GM13977 (cell line): ENCODE measurements at places on chromosomes 13 and 19.

GRCh38 chr19:17658666-17659065 is 29.5 kb downstream of the UNC13A start:
- DNase-seq: no peak

DNA sequence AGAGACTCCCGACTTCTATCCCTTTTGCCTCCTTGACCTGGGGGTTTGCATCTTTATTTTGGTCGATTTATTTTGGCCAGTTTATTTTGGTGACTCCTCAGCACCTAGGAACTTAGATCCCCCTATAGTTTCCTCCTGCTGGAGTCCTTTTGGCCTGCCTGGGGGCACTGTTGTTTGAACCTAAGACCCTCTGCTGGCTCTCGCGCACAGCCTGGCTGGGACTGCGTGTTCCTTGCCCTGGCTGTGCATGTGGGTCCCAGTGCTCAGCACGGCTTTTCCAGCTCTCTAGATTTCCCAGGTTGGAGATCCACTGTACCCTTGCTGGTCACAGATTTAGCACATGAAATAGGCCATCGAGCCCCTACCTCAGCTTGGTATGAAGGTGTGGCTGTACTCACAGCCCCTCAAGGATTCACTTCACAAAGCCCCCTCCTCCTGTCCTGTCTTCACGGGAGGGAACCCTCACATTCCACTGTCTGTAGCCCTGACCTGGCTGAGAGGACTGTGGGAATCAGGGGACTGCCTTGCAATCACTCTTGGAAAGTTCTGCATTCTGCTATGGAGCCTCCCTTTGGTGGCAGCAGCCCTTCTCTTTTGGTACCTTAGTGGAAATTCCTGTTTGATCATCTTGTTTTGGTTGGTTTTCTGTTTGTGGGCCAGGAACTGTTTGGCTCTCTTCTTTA is 8.3 kb downstream of the UBAC2 start:
- no peak for DNase-seq

DNA sequence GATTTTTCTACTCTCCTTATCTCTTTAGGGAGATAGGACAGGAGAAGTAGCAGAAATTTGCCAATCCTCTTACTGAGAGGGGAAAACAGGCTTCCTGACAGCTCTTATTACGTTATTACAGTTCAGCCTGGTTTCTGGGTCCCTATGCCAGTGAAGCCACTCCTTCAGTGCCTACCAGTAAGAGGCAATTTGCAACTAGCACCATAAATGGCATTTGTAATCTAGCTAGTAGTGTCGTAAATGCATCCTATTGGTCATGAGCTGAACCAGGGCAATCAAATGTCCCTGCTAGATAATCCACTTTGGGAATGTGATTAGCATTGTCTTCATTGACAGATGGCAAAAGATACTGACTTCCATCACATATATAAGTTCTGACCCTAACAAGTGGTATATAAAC is 428.8 kb downstream of the DCT start:
- no peak for DNase-seq

DNA sequence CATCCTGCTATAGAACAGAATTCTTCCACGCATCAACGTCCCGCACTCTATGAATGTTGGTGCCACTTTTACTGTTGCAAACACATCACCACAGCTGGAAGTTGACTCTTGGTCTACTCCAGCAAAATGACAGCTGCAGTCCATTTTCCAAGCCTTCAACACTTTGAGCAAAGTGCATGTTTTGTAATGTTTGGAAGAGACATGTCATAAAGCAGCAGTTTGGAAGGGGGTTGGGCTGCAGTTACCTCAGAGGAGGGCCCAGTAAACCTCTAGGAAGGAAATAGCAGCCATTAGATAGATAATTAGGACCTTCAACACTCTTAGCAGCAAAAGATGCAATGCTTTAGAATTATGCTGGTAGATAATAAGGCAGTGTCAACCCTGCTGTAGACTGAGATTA is 323.6 kb downstream of the TDRD3 start:
- no peak for DNase-seq

DNA sequence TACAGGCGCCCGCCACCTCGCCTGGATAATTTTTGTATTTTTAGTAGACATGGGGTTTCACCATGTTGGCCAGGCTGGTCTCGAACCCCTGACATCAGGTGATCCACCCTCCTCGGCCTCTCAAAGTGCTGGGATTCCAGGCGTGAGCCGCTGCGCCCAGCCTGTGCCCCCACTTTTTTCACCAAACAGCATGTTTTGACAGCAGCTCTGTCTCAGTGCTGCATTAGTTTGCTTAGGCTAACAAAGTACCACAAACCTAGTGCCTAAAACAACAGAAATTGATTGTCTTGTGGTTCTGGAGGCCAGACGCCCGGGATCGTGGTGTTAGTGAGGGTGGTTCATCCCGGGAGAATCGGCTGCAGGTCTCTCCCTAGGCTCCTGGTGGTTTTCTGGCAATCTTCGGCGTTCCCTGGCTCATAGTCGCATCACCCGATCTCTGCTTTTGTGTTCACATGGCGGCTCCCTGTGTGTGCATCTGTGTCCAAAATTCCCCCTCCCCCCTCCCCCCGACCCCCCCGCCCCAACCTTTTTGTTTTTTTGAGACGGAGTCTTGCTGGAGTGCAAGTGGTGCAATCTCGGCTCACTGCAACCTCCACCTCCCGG is 30.0 kb downstream of the MYH14 start:
- no peak for DNase-seq
